ENCODE measurements at places on chromosomes 5 and 9.
A peak's percentile ranks its signal among the peaks of the same experiment; 100 is the strongest.

GRCh38 chr5:128315671-128316070, 222.4 kb downstream of the FBN2 start:
- DNase-seq = no peak

DNA sequence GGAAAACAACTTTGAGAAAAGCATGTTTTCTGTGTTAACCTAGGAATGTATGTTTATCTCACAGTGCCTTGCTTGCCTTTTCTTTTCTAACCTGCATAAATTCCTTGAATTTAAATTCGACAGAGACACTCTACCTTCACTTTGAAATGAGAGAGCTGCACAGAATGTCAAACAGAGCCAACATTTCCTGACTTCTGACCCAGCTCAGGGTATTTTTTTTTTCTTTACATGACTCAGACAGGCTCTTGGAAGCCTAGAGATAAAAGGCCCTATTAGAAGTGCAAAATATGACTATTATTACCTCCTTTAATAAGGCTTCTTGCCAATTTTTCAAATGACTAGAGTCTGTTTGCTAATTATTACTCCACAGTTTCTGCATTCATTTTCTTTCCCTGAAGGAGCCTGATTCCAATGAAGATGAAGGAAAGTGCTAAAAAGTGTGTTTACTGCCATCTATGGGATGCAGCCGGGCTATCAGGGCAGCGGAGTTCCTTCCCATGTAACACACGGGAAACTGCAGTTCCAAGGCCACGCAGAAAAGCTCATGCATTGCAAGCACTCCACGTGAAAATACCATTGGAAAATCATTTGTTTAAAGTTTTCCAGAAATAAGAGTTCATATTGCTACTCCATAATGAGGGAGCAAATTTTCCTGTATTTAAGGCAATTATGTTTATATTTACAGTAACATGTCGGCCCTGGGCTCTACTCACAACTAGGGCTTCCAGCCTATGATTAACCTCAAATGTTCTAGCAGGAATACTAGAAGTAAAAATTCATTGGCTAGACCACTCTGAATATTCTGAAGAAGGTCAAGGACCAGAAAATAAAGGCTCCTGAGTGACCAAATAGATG, 485.6 kb downstream of the ZSWIM6 start:
- DNase-seq = no peak

DNA sequence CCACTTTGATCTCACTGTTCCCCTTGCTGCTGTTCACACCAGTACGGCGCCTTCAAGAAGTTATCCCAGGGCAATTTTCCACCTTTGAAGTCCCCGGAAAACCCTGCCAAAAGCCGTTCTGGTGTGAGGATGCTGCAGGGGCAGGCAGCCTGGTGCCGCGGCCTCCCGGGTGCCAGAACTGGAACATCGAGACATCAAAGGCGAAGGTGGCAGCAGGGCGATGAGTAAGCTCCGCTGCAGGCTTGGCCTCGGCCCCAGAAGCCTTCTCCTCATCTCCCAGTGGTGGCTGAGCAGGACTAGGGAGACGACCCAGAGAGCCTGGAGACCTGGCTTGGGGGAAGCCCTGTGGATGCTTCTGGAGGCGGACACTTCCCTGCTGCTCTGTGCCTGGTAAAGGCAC, 115.3 kb upstream of the MSX2 start:
- DNase-seq = no peak

DNA sequence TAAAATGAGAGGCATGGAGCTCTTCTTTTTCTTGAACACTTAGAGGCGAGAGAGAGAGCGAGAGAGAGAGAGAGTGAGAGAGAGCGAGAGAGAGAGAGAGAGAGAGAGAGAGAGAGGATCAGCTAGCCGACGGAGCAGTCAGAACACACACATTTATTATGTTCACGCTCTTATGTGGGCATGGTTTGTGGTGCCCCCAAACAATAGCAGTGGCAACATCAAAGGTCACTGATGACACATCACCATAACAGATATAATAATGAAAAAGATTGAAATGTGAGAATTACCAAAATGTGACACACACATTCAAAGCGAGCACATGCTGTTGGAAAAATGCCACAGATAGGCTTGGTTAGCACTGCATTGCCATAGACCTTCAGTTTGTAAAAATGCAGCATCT, 116.1 kb downstream of the KDM4C start:
- no peak for DNase-seq

- peak; percentile 44 for DNase-seq
Observed at GRCh38 chr9:89597711-89598362, 7.0 kb upstream of the GADD45G start.

DNA sequence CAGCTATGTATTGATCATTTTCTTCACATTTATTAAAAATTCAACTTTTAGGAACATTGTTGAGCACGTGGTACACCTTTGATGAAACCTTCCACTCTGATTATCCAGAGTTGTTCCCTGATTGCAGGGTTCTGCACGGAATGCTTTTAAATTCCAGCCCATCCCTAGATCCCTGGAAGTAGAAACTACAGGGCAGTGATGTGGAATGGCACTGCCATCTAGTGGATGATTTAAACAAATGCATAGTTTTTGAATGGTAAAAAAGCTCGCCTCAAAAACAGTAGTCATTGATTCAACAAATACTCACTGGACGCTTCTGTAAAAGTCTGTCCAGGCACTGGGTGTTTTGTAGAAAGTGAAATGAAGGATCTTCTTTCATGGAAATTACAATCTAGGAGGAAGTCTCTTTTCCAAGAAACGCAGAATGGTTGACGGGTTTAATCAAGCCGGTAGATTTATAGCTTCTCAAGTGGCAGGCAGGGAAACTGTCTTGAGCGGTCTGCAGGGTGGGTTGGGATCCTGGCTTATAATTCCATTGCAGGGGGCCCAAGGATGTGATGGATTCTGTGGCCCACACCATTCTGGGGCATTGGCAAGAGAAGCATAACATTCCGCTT, 118.4 kb downstream of the ARHGAP26 start:
- DNase-seq = peak; percentile 35

GRCh38 chr5:96427824-96428223, 5.2 kb downstream of the PCSK1 start:
- DNase-seq = no peak

DNA sequence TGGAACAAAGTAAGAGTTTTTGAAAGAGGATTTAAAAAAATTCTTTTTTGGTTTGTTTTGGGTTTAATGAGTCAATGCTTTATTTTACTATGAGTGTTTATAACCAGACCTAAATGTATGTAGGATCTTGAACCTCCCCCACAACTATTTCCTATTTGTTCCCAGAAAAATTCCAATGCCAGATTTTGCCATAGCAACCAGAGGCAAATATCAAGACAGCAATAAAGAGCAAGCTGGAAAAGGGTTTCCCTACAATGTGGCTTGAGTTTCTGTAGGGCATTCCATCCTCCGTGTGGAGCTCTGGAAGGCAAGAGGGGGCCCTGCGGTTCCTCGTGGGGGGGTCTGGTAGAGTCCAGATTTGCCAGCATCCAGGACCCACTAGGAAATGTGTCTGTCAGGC, 27.8 kb upstream of the GDNF start:
- DNase-seq = no peak

GRCh38 chr9:127402401-127403090, 5.6 kb downstream of the SLC2A8 start:
- no peak for DNase-seq

DNA sequence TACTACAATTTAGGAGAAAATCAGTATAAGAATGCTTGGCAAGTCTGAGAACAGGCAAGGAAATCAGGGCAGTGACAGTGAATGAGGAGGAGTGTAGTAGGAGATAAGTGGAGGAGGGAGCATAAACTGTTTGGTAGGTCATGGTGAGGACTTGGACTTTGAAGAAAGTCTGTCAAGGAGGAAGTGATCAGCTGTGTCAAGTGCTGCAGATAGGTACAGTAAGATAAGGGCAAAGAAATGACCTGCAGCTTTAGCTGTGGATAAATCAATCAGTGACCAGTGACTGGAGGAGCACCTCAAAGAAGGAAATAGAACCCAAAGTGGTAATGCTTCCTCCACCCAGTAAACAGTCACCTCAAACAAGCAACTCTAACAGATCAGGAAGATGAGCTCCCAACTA, 106.3 kb downstream of the RAPGEF6 start:
- no peak for DNase-seq

- DNase-seq = no peak
Observed at GRCh38 chr9:31535651-31536050, 848.8 kb upstream of the ACO1 start.

DNA sequence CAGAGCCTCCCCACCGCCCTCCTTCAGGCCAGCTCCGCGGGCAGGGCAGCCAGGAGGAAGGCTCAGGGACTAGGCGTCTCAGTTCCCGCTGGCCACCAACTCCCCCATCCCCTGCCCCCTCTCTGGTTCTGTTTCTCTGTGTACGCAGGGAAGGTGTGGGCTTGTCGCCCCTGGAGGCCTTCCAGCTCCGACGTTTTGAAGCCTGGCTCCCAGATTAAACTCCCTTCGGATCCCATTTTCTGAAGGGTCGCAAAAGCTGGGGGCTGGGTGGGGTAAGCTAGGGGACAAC, 346 bp downstream of the ATOX1 start:
- DNase-seq = no peak

DNA sequence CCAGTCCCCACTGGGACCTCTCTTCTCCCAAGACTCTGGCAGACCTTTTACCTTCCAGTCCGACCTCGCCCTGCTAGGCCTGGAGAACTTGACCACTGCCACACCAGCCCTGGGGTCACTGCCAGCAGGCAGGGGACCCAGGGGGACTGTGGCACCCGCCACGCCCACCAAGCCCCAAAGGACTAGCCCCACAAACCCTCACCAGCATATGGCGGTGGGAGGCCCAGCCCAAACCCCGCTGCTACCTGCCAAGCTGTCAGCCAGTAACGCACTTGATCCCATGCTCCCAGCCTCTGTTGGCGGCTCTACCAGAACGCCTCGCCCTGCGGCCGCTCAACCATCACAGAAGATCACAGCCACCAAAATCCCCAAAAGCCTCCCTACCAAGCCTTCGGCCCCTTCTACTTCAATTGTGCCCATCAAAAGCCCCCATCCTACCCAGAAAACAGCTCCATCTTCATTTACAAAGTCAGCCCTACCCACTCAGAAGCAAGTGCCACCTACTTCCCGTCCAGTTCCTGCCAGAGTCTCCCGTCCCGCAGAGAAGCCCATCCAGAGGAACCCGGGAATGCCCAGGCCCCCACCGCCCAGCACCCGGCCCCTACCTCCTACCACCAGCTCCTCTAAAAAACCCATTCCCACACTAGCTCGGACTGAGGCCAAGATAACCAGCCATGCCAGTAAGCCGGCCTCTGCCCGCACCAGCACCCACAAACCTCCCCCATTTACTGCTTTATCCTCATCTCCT, 13.1 kb downstream of the COL27A1 start:
- no peak for DNase-seq

DNA sequence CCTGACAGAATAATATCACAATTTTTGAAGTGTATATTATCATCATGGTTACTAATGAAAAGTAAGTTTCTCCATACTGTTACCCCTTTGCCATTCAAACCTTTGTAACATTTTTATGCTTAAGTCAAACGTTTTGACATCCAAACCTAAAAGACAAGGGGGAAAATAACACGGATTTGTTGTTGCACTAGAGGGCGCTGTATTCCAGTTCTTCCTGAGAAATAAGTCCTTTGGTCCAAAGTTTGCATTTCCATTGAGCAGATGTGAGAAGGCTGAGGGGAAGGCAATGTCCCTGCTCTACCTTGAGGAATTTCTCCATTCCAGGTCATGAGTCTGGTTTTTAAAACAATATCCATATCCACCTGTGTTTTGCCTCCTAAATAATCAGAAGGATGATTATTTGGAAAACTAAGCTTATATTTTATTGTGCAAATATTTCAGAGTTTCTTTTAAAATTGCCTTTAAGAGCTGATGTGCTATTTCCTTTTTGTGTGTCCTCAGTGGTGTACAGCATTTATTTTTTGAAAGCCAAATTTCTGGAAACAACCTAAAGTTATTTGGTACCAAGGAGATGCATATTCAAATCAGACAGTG, 9.7 kb downstream of the LECT2 start:
- DNase-seq = no peak

DNA sequence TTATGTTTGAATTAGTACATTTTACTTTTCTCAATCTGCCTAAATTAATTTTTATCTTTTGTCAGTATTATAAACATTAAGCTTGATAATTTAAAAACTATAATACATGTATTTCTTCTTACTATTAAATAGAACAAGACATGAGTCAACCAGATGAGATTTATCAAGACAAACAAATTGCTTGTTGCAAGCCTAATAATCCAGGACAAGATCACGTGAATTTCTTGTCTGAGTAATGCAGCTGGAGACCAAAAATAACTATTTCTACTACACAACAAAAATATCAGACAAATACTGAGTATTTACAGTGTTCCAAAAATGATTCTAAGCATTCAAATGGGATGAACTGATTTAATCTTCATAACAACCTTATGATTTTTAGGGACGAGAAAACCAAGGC, 339.1 kb upstream of the PRR16 start:
- no peak for DNase-seq

- no peak for DNase-seq
Observed at GRCh38 chr9:116868201-116868600, 181.1 kb downstream of the TRIM32 start.

- DNase-seq = no peak
Observed at GRCh38 chr9:36530224-36530623, 42.5 kb upstream of the MELK start.

- no peak for DNase-seq
Observed at GRCh38 chr5:36842087-36842486, 34.5 kb upstream of the NIPBL start.

GRCh38 chr5:169265888-169266287, 35.1 kb downstream of the SLIT3 start:
- no peak for DNase-seq

All from 8988T (cell line).